ENCODE measurements at places on chromosomes 12 and 14.

GRCh38 chr14:100128688-100129087 is 30.8 kb downstream of the DEGS2 start:
- DNase-seq: no peak

DNA sequence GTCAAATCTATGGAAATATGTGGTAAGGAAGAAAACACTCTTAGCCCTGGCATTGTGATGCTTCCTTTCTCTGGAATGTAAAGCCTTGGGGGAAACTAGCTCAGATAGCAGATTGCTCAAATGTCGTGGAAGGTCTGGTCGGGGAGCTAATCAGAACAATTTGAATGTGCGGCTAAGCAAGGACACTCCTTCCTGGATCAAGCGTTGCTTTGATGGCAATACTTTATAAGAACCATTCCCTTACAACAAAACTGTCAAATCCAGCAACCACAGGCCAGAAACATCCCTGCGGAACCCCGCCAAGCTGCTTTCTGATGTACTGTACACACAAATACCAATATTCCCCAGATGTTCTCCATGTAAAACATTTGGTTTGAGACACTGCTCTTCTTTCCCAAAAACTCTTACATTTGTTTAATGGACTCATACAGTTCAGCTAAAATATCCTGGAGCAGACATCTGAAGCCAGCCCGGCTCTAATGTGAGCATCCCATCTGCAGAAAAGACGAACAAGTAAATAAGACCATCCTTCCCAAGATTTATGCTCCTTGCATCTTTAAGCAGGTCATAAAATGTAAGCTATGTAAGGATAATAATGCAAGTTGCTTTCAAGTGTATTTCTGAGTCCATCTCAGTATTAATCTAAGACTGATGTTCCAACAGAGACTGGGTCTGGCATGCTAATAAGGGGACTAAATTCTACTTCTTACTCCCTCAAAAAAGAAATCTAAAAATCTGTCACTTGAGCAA is 20.2 kb downstream of the NUAK1 start:
- no peak for DNase-seq

GRCh38 chr12:51183816-51184215 is 10.9 kb upstream of the TFCP2 start:
- DNase-seq: no peak

- no peak for DNase-seq
Measured at GRCh38 chr12:25741917-25742316, 188.8 kb upstream of the LMNTD1 start.

DNA sequence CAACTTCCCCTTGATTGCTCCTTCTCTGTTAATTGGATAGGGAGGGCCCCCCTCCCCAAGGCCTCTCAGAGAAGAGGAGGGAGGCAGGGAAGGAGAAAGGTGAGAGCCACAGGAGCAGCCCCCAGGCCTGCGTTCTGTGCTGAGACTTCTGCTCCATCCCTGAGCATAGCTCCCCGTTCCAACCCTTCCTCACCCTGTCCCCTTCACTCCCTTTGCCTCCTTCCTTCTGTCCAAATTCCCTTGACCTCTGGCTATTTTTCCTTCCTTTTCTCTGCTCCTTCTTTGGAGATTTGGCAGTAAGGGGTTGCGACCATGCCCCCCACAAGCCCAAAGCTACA is 788 bp upstream of the ASIC1 start:
- DNase-seq: no peak

- DNase-seq: no peak
Measured at GRCh38 chr12:19794116-19794515, 354.8 kb downstream of the AEBP2 start.

DNA sequence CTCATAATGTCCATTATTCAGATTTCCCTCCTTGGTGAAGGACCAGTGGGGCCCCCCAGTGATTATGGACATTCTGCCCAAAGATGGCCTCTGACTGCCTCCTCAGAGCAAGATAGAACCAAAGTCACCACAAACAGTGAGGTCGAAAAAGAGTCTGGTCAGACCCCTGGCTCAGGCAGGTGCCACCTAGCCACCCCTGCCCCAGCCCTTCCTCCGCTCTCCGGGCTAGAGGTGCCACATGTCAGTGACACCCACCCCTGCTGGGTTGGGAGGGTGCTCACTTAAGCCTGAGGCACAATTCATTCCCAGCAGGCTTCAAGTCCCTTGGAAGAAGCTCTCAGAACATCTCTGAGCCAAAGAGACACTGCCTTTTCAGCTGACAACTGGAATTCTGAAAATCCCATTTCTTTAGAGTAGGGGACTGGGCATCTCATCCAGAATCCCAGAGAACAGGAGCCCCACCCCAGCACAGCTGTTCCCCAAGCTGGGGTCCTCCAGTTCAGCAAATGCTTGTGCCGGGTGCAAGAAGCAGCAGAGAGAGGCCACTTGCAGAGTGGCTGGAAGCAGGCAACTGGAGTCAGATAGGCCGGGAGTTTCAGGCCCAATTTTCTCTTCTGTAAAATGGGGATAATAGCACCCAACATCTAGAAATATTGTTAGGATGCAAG is 50.3 kb downstream of the ISCA2 start:
- no peak for DNase-seq

GRCh38 chr14:64993266-64993930 is 6.7 kb downstream of the FNTB start:
- no peak for DNase-seq

DNA sequence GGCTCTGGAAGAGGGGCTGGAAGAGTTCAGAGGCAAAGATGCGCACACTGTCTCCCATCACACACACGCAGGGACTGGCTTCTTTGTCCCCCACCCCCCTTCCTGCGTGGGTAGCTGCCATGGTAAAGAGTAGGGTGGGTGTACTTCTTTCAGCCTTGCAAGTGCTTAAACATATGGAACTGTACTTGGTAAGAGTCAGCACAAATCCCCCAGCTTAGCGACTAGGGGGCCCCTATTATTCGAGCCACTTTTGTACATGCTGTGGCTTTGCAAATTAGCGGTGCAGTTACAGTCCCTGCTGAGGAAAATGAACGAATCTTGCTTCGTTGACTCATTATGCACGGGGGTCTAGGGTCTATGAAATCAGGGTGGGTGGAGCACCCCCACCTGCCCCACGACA is 123.8 kb downstream of the AACS start:
- no peak for DNase-seq

GRCh38 chr12:104025771-104026170 is 24.2 kb downstream of the GLT8D2 start:
- no peak for DNase-seq

GRCh38 chr12:106976668-106977067 is 10.3 kb downstream of the MTERF2 start:
- DNase-seq: no peak

DNA sequence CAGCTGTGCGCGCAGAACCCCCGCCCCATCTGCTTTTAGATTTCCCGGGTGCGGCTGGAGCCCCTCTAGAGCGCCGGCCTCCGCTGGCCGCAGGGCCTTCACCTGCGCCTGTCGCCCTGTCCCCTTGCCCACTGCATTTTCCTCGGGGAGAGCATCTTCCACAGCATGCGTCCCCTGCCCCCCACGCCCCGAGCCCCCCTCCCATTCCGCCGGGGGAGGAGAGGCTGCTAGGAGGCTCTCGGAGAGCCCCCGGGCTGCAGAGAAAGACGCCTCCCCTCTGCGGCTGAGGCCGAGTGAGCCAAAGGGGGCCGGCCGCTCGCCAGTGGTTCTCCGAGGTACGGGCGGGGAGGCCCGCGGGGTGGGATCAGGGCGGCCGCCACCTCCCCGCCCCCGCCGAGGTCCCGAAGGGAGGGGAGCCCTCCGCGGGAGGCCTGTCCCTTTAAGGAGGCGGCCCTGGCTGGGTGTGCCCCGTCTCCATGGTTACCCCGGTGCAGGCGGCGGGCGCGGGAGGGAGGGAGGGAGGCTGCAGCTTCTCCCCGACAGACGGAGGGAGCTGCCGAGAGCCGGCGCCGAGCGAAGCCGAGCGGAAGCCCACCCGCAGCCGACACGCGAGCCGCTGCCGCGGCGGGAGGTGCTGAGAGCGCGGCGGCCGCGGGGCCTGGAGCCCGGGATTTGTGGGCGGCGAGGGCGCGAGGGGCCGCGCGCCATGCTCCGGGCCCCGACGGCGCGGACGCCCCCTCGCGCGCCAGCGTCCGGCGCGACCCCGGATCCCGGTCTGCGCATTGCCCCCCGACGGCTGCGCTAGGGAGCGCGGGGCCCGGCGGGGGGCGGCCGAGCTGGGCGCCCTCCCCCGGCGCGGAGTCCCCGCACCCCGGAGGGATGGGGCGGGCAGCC is at the start of gene KCNH3:
Gene KCNH3 (plus strand): TSS at position 521 of the 894 bp plus-strand sequence. CDS start 387 bp downstream, outside the sequence.
- peak; percentile 75 for DNase-seq

- no peak for DNase-seq
Measured at GRCh38 chr12:62689042-62689839, 222.6 kb downstream of the MON2 start.

- no peak for DNase-seq
Measured at GRCh38 chr14:100662879-100663760, 63.6 kb upstream of the DLK1 start.

GRCh38 chr12:52275686-52276085 is 1.2 kb downstream of the KRT86 start:
- no peak for DNase-seq

DNA sequence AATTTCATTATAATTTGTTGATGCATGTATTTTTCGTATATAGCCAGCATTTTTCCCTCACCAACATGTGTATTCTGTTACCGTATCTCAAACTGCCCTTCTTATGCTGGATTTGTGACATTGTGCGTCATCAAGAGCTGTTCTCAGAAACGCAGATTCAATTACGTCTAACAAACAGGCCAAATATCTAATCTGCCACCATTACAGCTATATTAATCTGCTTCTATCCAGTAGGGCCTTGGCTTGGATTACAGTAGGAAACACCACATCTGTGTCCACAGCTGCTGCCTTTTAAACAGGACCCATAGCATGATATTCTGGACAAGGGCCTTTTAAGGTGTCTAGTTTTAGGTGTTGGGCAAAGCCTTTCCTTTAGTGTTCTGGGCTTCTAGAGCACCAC is 140.6 kb downstream of the PDE3A start:
- no peak for DNase-seq

GRCh38 chr14:56243110-56243509 is 124.9 kb downstream of the PELI2 start:
- DNase-seq: no peak

GRCh38 chr14:100309028-100309737 is 2.9 kb upstream of the SLC25A29 start:
- no peak for DNase-seq

GRCh38 chr14:92039063-92039718 is 668 bp downstream of the TRIP11 start:
- DNase-seq: no peak

DNA sequence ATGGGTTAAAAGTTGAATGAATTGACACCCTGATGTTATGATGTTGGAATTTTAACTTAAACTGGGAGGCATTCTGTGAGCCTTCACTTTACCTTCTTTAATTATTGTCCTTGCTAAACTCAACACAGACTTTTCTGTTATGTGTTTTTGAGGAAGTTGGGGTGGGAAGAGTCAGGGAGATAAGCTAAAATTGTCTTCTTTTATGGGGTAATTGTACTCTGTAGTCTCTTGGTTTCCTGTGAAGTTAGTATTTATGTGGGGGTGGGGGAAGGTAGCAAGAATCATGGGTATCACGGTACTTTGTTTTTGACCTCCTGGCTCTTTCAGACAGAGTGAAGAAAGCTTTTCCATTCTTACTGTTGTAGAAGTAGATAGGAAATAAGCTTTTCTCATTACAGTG is 32.9 kb downstream of the RAB21 start:
- no peak for DNase-seq

DNA sequence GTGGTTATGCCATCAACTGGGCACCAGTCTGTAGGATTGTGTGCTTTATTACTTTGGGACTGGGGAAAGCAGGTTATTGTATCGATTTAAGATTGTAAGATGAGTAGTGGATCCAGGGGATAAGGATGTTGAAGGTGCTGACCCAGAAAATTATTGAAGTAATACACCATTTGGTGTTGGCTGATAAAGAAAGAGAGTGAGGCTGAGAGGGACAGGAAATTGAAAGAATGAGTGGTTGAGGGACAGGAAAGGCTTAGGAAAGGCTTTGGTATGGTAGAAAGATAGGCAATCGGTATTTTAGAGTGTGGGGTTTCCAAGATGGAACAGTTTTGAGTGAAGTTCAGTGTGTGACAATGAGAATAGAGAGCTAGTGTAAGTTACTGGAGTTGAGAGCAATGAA is 12.3 kb downstream of the PPHLN1 start:
- DNase-seq: no peak

DNA sequence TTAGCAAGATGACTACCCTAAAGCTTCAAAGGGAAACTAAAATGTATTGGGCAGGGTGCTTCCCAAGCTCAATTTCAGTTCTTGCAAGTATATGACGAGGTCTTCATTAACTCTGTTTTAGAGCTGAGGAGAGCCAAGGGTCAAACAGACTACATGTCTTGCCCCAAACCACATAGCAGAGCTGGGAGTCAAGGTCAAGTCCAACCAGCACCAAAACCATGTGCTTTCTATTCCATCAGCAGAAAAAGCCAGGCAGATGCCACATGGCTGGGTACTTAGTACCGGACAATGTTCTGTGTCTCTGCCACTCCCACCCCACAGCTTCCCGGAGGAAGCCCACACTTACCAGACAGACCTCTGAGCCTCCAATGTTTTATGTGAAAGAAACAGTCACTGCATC is 17.6 kb downstream of the NID2 start:
- no peak for DNase-seq

GRCh38 chr14:22036541-22037239 is 363.1 kb upstream of the OR4E1 start:
- DNase-seq: no peak

GRCh38 chr14:95531473-95531872 is 3.4 kb upstream of the GLRX5 start:
- no peak for DNase-seq

GRCh38 chr12:32229971-32230612 is 123.4 kb downstream of the BICD1 start:
- no peak for DNase-seq

- no peak for DNase-seq
Measured at GRCh38 chr12:42962384-42962783, 372.8 kb upstream of the PRICKLE1 start.

DNA sequence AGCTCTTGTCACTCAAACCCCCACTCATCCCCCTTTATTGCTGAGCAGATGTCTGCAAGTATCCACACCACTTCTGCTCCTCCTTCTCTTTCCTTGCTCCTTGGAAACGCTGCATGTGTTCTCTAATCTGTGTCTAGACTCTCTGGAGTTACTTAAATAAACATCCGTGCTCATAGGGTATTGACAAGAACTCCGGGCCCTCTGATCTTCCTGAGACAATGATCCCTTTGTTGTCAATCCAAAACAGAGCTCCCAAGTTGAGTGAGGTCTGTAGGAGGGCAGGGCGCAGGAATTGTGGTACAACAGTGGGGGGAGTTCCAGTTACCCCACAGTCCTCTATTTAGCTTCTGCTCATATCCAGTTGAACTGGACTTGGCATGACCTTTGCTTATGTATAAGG is 489.0 kb downstream of the SNAPC1 start:
- DNase-seq: no peak

DNA sequence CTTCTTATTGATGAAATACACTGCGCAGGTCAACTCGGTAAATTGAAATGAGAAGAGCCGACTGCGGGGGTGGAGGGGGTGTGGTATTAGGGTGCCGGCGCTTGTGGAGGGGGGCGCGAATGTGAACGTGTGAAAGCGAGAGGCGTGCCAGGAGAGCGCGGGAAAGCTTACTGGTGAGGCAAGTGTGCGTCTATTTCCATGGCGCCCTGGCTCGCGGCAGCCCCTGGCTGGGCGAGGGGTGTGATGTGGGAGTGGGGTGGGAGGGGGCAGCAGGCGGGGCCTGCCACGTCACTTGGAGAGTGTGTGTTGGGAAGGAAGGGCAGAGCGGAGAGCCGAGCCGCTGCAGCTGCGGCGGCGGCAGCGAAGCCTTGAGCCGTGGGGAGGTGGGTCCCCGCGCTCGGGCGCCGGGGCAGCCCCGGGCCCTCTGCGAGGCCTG is 88.8 kb downstream of the GALNT8 start:
- DNase-seq: peak; percentile 67
